ENCODE measurements at places on chromosomes 16 and 17.

DNA sequence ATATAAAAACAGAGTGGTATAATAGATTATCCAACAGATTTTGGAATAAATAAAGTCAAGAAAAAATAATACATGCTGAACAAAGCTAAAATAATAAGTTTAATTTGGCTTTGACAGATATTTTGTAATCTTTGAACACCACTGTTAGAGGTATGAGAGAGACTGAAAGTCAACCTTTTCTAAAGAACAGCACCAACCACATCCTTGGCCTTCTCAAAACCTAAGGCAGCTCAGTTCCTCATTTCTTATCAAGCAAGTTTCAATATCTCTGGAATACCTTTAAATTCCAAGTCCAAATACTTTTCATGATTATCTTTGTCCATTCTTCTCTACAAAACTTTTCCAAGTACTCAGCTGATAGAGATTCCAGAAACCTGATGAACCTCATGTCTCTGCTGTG is 1603.8 kb downstream of the CDH8 start:
- DNase-seq, result no peak

DNA sequence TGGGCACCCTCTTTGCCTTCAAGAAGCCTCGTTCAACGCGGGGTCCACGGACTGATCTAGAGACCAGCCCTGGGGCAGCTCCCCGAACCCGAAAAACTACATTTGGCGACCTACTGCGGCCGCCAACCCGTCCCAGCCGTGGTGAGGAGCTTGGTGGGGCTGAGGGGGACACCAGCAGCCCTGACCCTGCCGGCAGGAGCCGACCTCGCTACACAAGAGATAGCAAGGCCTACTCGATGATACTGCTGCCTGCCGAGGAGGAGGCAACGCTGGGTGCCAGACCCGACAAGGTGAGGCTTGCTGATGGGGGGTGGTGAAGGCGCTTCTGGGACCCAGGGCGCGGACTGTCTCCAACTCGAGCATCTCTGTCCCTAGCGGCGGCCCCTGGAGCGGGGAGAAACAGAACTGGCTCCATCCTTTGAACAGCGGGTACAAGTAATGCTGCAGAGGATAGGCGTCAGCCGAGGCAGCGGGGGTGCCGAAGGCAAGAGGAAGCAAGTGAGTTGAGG is 5.6 kb downstream of the ACD start:
- no peak for DNase-seq

GRCh38 chr16:81610144-81610842 is 165.7 kb downstream of the CMIP start:
- peak; percentile 93 for DNase-seq

DNA sequence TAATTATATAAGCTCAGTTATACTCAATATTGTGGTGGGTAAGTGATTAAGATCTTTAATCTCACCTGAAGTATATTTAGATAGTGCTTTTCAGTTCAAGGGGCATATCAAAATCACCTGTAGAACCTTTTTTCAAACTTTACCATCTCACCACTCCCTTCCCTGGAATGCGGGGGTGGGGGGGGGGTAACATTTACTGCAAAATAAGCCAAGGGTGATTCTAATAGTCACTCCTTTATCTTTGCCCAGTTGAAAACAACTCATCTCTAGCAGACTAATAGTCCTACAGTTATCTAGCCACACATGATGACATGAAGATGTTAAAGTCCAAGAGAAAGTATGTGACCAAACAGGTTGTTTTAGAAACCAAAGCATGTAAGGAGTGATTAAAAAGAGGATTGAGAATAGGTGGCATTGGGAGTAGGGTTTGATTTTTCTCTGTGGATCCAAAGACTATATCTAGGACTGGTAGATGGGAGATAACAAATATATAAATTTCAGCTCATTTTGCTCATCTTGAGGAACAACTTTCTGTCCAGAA is 21.5 kb downstream of the LPCAT2 start:
- DNase-seq, result no peak

All from hepatic stellate cell (primary cell).